ENCODE measurements at places on chromosomes 6 and 20.

GRCh38 chr6:41318654-41319565 lies 16.5 kb upstream of the NCR2 start:
- DNase-seq, result peak; percentile 38

DNA sequence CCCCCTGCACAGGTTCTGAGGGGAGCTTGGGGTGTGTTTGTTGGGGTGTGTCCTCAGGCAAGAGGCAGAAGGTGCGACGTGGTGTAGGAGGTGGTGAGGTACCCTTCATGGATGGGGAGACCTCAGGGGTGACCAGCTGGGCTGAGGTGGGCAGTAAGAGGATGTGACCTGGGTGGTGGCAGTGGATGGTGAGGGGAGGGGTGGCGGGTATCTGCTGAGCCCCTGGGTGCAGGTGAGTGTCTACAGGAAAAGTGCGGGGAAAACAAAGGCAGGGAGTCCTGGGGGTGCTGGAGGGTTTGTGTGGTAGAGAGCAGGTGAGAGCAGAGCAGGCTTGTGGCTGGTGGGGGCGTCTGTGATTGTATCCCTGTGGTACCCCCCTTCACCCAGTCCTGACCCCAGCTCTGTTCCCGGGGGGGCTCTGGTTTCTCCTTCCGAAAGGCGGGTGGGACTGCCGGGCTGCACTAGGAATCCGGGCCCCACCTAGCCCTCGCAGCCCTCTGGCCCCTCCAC lies 631 bp downstream of the RAET1L start:
- DNase-seq, result no peak

DNA sequence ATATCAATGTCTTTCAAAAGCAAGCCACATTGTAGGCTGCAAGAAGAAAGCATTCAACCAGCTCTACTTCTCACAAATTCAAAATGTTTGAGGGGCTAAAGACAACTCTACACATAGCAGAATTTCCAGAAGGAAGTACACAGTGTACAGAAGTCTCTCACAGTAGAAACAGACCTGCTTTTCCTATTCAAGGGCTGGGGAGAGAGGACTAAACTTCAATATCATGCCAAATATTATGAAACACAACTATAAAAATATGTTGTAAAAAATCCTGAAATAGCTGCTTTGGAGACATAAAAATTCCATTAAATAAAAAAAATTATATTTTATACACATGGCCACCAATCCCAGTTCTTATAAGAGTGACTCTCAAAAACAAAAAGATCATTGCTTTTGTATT lies 70.8 kb upstream of the IPCEF1 start:
- DNase-seq, result no peak

DNA sequence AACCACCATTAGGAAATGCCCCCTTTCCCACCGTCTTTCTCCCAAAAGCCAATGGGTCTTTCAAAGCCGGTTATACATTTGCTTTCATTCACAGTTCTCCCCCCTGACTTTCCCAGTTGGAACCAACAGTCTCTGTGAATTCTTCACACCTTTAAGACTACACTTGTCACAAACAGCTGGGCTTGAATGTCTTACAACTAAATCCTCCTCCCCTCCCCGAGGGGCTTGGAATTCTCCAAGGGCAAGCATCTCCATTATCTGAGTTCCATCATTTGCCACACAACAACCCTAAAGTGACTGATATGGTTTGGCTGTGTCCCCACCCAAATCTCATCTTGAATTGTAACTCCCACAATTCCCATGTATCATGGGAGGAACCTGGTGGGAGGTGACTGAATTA lies 12.9 kb downstream of the ZFP64 start:
- DNase-seq, result no peak

- DNase-seq, result no peak
These were observed 43.0 kb upstream of the CD83 start for GRCh38 chr6:14074476-14075094.

GRCh38 chr6:90241229-90241880 lies 55.3 kb downstream of the BACH2 start:
- no peak for DNase-seq

DNA sequence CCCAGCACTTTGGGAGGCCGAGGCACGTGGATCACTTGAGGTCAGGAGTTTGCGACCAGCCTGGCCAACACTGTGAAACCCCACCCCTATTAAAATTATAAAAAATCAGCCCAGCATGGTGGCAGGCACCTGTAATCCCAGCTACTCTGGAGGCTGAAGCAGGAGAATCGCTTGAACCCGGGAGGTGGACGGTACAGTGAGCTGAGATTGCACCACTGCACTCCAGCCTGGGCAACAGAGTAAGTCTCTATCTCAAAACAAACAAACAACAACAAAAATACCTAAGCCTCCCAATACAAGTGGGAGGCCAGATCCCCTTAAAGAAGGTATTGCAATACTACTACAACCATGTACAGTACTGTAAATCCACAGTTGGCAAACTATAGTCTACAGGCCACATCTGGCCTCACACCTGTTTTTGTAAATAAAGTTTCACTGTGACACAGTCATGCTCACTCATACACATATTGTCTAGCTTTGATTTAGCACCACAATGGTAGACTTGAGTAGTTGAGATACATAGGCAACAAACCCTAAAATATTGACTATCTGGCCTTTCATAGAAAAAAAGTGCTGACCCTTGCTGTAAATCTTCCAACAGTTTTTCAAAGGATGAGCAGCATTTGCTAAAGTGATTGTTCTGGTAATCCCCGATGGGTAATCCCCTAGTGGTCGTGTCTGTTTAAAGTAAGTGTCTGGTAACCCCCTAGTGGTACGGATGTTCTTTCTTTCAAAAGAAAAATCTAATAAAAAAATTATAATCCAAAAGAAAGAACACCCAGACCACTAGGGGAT lies 202.0 kb downstream of the RNGTT start:
- no peak for DNase-seq

DNA sequence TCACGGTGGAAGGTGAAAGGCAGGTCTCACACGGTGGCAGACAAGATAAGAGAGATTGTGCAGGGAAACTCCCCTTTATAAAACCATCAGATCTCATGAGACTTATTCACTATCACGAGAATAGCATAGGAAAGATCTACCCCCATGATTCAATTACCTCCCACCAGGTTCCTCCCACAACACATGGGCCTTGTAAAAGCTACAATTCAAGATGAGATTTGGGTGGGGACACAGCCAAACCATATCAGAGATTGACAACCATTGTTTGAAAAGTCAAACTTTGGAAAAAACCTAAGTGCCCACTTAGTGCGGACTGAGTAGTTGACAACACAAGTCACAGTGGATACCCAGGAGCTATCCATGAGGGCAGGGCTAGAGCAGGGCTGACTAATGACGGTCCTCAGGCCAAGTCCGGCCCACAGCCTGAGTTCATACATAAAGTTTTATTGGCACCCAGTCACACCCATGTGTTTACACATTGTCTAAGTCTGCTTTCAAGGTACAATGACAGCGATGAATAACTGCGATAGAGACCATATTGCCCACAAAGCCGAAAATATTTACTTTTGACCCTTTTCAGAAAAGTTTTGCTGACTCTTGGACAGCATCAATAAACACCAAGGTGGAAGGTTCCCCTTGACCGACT lies 33.8 kb upstream of the PMEPA1 start:
- DNase-seq, result no peak

Data from omental fat pad (tissue), 4 donors.